ENCODE measurements at places on chromosomes 3 and 15.

GRCh38 chr15:59456114-59456513 lies 18.1 kb downstream of the FAM81A start:
- DNase-seq = no peak

- DNase-seq = no peak
Observed at GRCh38 chr15:75733761-75734651, 21.4 kb upstream of the CSPG4 start.

- no peak for DNase-seq
Observed at GRCh38 chr3:88195951-88196434, 46.2 kb downstream of the C3orf38 start.

DNA sequence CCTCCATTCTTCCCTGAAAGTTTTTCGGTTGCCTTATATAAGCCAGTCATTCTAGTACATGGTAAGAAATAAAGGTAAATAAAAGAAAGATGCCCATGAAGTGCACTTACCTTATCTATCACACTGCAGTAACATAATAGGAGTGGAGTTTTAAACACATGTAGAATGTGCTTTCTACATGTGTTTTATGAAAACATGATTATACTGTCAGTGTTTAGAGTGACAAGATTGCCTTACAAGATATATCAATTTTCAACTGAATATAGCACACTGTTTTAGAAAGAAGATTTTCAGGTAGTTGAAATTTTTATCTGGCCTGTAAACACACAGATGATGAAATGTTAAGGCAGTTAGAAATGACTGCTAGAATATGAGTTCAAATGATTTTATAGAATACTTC lies 219.6 kb downstream of the EPHA3 start:
- DNase-seq = no peak

- peak; percentile 37 for DNase-seq
Observed at GRCh38 chr3:64150623-64151207, 74.6 kb downstream of the PRICKLE2 start.

- no peak for DNase-seq
Observed at GRCh38 chr3:156187146-156187769, 66.9 kb downstream of the KCNAB1 start.

DNA sequence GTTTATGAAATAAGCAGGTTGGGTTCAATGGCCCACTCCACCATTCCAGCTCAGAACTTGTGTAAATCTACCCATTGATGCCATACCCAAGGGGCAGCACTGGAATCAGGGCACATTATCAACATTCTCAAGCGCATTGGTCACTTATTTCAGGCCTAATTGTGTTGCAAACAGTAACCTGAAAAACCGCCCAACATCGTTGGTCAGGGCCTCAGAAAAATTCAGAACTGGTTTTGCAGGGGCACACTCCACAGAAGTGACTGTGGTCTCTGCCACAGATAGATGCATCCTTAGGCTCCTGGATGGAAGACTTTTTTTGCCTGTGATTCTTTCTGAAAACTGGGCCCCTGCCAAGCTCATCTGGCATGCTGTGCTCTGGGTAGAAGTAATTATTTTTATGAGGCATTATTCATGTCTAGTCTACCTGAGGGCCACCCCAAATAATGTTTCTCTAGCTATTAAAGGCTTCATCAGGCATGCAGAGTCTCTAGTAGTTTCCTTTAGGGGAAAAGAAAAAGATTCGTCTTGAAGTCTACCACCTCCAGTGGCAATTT lies 21.7 kb upstream of the LRTM1 start:
- DNase-seq = no peak

DNA sequence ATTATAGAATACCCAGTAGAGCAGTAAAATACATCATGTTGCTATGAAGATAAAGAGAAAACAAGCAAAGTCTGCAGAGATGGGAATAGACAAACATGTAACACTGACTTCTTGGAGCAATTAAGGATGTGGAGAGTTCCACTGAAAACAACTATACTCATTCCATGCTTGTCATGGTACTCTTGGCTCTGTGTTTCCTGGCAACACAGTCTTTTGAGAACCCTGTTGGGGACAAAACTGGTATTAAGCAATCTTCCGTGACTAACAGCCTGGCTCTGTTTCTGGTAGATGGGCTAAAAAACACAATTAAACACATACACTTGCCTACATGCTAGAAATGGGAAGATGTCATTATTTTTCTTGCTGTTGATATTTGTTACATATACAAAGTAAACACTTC lies 1212.3 kb upstream of the GBE1 start:
- DNase-seq = no peak

DNA sequence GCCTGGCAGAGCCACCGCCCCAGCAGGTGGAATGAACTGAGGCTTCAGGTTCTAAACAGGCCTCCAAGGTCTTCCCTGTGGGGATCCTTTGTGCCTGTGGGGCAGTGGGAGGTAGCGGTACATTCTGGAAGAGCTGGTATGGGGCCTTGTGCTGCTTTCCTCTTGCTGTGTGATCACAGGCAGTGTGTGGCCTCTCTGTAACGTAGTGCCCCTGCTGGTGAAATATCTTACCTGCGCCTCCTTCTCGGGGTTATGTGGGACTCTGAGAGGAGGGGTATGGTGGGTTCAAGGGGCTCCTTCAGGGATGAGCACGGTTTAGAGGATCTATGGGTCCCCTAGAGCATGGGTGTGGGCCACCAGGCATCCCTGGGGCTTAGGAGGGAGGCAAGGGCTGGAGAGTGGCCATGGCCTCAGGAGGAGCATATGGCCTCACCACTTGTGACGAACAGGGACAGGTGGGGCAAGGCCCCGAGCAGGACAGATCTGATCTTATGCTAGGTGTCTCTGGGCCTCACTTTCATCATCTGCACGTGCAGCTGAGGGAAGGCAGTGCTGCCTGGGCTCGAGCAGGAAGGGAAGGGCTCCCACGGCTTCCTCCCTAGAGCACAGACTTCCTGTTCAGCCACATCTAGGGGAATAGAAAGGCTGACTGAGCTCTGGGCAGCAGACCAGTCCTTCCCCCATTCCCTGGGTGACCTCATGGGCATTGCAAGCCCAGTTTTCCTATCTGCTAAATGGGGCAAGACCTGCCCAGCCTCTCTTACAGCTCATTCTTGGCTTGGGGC lies 1.9 kb upstream of the ALS2CL start:
- DNase-seq = no peak

Data from glutamatergic neuron (in vitro differentiated cells).